Frontal cortex (tissue), 4 donors: ENCODE measurements at places on chromosomes 4 and X.

DNA sequence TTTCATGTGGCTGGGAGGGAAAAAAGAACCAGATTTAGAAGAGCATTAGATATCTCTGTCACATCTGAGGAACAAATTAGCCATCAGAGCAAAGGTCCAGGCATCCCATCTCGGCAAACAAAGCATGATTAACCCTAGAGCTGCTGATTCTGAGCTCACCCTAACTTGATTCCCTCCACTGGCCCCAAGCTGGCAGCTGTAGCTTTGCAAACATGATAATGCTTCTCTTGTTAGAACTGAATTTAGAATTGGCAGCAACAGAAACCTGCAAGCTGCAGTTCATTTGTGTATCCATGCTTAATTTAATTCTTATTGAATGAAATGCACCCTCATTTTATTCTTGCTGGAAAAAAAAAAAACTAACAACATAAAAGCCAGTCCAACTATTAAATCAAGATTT is 289.2 kb downstream of the IL1RAPL1 start:
- DNase-seq: no peak

DNA sequence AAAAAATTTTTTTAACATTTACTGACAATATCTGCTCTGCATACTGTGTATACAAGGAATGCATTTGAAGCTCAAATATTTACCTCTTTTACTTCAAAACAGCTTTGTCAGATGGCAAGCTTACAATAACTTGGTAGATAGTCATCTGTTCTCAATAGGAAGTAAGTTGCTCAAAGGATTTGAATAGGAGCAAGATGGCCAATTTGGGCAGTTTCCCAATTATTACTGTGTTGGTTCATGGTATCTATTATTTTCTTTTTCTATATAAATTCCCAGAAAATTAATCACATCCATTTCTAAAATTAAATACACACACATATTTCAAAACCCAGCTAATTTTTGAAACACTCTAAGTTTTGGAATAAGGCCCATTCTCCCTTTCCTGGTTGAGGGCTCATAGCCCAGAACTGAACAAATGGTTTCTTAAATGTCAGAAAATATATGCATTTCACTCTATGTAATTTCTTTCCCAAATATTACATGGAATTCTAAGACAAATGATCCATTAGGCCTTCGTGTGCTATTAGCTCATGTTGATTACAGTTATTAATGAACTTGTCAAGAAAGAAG is 60.2 kb upstream of the BLTP1 start:
- DNase-seq: no peak

DNA sequence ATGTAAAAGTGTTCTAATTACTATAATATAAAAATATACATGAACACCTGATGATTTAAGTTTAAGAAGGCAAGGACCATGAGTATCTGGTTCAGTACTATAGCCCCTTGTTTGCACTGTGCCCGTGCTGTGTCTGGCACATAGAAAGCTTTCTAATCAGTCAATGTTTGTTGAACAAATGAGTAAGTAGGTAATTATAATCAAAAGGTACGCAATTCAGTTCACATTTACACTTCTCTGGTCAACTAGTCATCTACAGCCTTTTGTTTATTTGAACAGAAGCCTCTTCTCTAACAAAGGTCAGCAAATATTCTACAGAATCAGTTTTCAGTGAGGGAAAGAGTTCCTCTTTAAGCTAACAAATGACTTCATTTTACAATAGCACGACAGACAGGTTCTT is 523.3 kb downstream of the SMARCA1 start:
- no peak for DNase-seq

DNA sequence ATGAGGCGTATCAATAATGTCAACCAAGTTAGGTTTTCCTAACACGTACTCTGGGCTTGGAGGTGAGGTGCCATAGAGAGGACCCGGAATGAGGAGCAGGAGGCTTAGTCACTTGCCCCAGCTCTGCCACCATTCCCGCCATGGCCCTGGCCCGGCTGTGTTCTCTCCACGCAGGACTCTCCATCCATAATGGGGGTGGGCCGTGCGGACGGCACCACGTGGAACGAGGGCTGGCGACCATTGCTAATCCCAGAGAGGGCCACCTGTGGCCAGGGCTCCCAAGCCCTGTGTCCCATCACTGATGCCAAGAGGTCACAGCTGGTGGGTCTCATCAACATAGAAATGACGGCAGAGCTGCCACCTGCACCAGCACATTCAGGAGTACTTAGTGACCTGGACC is 76.4 kb downstream of the JAKMIP1 start:
- no peak for DNase-seq

- no peak for DNase-seq
Measured at GRCh38 chrX:123581586-123581985, 151.3 kb downstream of the THOC2 start.
